ENCODE measurements at places on chromosomes 6 and 20. TPM values are rescaled to one million over a fixed set of nuclear protein-coding genes. Genes with fewer than 3 reads are reported as not detected.

DNA sequence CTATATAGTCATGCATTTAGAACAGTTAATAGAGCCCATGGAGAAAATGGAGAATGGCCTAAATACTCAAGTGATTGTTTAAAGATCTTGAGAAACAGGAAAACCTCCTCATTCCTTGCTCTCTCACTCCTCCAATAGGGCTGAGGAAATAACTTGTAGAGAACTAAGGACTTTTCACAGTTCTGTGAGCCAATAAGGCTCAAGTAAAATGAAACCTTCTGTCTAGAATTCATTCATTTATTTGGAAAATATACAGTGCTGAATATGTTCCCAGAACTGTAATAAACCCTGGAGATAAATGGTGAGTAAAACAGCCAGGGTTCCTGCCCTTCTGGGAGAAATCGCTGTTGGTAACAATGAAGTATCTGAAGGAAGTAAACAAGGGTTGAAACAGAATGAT is 35.3 kb downstream of the ELOVL2 start:
- DNase-seq = no peak

The NXT1 gene
- 12.6 TPM for total RNA-seq

DNA sequence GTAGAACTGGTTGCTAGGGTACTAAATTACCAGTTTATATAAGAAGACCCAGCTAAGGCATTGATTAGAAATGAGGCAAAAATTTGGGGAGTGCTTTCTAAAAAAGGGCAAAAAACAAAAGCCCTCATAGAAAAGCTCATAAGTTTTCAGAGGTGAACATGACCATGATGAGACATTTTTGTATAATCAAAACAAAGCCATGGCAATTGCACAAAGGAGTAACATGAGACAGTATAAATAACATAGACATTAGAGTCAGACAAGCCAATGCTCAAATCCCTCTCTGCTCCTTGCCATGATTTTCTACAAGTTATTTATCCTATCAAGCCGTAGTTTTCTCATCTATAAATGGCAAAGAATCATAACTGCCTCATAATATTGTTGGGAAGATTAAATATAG is 112.2 kb upstream of the ADTRP start:
- no peak for DNase-seq

The CDSN gene
- total RNA-seq = not detected

The STMND1 gene
- not detected for total RNA-seq

DNA sequence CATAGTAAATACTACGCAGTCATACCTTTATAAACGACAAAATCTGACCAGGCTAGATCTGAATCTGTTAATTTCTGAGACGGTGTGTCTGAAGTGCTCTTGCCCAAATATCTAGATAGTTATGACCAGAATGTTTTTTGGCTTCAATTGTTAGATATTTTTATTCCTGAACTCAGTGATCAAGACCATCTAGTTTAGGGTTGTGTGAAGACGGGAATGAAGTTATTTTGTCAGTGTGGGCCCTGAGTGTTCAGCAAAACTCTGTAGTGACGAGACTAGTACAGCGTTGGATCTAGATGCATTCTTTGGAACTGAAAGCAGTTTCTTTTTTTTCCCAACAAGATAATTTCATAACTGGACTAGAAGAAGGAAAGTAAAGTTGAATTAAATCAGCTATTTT is 3.1 kb downstream of the STXBP5 start:
- DNase-seq = no peak

The KHDC3L gene
- not detected for total RNA-seq

- no peak for DNase-seq
Measured at GRCh38 chr6:44732243-44732642, 344.7 kb downstream of the CDC5L start.

Data from glutamatergic neuron (in vitro differentiated cells).